ENCODE measurements at places on chromosomes 3 and 15.

GRCh38 chr3:71684046-71684756 is 41.0 kb downstream of the EIF4E3 start:
- no peak for DNase-seq

- DNase-seq: no peak
These were observed 114.9 kb downstream of the SLC25A26 start for GRCh38 chr3:66335671-66336070.

- no peak for DNase-seq
These were observed 664.4 kb upstream of the CBLB start for GRCh38 chr3:106533093-106533787.

- DNase-seq: no peak
These were observed 10.5 kb upstream of the PRKCD start for GRCh38 chr3:53150247-53151085.

GRCh38 chr15:77053709-77054108 is 17.2 kb downstream of the TSPAN3 start:
- no peak for DNase-seq

- no peak for DNase-seq
These were observed 52.6 kb upstream of the ADGRG7 start for GRCh38 chr3:100556673-100557310.

GRCh38 chr15:31590609-31591008 is 264.0 kb downstream of the KLF13 start:
- no peak for DNase-seq

GRCh38 chr3:194541483-194541882 is 54.7 kb upstream of the ATP13A3 start:
- DNase-seq: no peak

DNA sequence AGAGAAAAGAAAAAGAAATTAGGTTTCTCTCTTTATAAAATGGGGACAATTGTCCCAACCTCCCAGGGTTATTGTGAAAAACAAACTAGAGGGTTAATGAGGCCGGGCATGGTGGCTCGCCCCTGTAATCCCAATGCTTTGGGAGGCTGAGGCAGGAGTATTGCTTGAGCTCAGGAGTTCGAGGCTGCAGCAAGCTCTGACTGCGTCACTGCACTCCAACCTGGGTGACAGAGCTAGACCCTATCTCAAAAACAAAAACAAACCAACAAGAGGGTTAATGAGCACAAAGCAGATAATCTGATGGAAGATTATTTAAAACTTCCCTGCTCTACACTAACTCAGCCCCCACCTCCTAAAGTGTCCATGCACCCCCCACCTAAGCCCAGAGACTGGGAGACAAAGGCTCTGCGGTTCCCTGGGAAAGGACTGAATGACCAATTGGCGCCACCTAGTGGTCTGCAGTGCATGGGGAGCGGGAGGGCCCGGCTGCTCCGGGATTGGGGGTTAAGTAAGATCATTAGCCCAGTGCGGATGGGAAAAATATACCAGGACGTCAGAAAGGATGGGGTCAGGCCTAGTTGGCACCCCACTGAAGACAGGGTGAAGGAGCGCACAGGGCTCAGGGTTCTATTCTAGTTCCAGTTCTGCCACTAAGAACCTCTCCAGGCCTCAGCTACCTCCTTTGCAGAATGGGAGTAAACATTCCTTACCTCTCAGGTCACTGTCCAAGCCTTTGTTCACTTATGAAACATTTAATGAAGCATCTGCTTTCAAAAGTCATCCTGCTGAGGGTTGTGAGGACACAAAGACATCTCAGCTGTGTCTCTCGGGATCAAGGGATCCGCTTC is 15.6 kb downstream of the PIF1 start:
- peak; percentile 72 for DNase-seq

- DNase-seq: no peak
These were observed 195.7 kb upstream of the SETMAR start for GRCh38 chr3:4107430-4107829.

GRCh38 chr3:67635806-67636205 is 18.6 kb downstream of the SUCLG2 start:
- DNase-seq: no peak

DNA sequence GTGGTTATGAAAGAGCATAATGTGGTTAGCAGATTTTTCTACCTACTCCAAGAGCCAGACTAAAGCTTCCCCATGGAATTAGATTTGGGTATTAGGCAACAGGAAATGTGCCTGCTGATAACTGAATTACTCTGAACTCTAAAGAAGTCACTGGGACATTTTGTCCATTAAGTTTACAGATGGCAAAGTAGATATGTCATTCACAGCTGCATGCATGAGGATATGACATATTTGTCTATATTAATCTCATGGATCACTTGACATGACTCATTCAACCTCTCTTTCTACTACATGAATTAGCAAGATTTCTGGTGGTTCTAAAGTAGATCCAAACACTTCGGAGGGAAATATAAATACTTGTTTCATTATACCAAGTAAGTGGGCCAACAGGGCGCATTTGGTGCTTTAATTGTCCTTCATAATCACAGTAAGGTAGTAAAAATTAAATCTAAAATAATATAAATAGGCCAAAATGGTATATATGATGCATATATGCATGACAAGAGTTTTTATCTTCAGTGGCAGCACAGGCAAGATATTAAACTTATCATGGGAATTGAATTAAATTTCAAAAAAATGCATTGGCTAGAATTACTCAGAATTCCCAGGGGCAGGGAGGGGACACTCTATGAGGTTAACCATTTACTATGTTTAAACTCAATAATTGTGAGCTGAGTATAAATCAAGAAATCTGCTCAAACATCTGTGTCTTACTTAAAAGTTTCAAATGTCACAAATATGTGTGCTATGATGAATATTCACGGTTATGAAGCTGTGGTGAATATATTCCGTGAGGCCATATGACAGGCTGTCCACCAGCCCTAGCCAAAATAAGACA is 365.3 kb upstream of the KCNMB2 start:
- no peak for DNase-seq

DNA sequence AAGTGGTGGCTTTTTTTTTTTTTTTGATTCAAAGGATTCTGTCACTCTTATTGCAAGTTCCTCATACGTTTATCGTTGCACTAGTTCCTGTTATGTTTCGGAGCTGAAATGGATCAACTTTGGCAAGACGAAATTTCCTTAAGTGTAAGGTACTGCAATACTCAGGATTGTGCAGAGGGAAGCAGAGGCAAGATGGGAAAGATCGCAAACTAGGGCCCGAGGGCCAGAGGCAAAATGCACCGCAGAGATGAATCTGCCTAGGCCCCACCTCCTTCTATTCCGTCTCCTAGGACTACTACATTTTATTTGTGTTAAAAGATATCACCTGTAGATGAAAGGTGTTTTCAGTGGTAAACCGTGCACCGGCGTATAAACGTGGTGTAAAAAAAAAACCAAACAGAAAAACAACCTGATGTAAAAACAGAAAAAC is 331 bp downstream of the RNU6-1 start:
- no peak for DNase-seq

DNA sequence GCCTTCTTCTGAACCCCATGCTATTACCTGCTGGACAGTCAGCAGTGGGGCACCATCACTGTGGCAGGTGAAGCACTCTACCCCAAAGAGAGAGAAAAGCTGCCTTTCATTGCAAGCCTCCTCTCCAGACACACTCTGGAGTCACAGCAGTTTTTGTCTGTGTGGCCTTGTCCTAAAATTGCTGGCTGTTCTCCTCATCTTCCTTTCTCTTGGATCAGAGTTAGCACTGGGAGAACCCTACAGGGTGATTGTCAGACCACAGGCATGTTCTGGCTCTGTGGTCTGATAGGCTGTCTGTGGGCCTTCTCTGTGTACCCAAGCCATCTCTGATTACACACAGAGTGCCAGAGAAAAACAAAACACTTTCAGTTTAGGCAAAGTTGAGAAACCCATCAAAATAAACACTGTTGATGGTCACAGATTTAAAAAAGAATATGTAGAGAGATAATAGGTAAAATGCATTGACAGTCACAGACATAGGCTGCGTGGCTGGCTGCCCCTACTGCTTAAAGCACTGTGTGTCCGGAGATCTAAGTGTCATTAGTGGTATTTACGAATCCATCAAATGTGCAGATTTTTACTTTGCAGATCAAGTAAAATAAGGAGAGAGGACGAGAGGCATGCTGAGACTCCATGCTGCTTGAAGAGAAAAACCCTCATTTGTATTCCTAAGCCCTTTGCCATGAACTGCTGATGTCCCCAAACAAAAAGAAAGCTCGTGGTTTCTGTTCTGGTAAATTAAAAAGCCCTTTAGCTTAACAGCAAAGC is 689.9 kb downstream of the TUSC7 start:
- no peak for DNase-seq

- no peak for DNase-seq
These were observed 325.7 kb downstream of the MAGI1 start for GRCh38 chr3:65713016-65713415.

DNA sequence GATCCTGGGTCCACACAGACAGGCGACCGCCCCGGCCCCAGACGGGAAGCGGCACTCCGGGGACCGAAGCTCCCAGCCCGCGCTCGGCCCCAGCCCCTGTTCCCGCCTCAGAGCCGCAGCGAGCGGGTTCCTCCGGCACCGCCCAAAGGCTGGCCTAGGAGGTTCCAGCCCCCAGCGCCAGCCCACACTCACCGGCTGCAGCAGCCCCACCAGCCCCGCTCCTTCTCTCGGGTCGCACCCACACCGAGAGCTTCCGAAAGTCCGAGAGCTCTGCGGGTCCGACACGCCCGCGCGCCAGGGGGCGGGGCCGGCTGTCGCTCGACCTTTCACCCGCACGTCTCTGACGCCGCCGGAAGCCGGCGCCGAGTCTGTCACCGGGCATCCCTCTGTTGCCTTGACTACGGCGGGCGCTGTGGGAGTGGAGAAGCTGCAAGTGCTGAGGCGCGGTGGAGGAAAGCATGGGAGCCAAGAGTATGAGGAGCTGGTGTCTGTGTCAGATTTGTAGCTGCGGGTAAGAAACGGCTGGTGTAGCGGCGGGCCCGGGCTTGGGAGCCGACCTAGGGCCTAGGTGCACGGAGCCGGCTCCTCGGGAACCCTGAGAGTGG is at the start of the genes EFL1 and SAXO2:
TSS of gene EFL1 (minus strand) at position 313 of the 605 bp plus-strand sequence. CDS start 956 bp downstream, outside the sequence.
TSS of gene SAXO2 (plus strand) at position 397 of the 605 bp plus-strand sequence. CDS start at position 459, 62 bp downstream.
- DNase-seq: peak; percentile 76

- no peak for DNase-seq
These were observed 107.5 kb upstream of the NSMCE3 start for GRCh38 chr15:29377161-29377560.

GRCh38 chr3:85068911-85069310 is 110.1 kb downstream of the CADM2 start:
- DNase-seq: no peak

- DNase-seq: no peak
These were observed 311.7 kb downstream of the SATB1 start for GRCh38 chr3:18113417-18113816.

- DNase-seq: no peak
These were observed 20.7 kb downstream of the RASA2 start for GRCh38 chr3:141507392-141508066.

DNA sequence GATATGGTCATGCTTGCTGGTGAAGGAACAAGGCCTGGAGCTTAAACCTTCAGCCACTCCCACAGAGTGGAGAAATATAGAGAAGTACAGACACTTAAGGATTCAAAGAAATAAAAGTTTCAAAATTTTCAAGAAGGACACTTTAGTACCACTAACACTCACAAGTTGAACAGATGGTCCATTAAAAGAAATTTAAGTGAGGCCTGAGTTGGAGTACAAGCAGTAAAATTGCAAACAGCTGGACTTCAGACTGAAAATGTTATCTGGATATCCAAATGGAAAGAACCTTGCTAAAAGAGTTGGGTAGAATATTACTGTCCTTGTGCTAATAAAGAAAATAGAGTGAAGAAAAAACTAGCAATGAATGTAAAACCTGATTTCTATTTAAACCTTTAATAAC is 397.1 kb upstream of the KCNMB2 start:
- DNase-seq: no peak

DNA sequence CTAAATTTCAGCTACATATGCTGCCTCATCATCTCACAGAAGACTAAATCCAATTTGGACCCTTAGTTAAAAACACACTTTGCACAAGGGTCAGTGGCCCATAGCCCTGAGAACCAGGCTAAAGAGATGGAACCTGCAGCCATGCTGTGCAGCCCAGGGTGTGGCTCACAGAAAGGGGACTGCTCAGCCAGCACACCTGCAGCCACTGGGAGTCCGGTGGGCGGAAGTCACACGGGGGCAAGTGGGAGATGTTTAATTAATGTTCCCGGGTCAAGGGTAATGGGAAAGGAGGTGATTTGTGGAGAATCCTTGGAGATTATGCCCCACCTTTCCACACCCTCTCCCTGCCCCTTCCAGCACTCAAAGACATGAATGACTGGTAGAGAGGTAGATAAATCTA is 467.4 kb downstream of the EPHB1 start:
- DNase-seq: no peak

DNA sequence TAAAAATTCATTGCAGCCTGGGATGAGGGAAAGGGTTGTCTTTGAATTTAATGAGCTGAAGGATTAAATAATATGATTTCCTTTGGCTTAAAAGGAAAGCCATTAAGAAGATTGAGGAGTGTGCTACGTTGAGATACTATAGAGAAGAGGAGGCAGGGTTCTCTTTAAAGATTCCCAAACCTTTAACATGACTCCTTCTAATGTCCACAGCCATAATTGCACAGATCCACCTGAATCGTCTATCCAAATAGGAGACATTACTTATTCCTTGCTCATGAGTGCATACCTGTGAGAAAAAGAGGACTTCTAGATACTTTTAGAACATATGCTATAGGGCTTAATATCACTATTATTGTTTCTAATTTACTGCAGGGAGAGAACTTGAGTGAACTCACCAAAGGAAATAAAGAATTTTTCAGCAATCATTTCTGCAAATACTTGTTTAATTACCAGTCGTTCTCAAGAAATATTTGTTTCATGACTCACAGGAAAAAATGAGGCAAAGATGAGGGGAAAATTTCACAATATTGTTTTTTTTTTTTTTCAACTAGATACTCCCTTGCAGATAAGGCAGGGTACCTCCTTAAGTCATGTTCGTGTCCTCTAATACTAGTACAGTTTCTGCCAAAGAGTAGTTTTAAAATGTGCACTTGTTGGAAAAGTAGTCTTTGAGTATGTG is 8.9 kb upstream of the SUCNR1 start:
- no peak for DNase-seq

DNA sequence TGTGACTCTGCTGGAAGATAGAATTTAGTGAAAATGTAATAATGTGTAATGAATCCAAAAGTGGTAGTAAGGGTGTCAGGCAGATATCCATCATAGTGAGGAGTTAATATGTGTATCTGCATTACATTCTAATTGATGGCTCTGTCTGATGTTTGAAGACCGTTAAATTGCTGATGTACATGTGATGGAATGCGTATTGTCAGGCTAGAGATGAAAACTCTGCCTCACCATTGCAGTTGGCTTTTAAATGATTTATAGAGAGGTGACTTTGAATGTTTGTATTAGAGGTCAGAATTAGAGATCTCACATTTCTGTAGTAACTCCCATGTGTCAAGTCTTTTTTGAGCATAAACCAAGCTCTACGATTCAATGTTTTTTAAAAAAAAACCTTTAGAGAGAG is 234.6 kb downstream of the NAALADL2 start:
- no peak for DNase-seq
